ENCODE measurements at places on chromosomes 12 and 14.

GRCh38 chr14:68526512-68527091, 266.3 kb downstream of the ZFP36L1 start:
- no peak for DNase-seq

- no peak for DNase-seq
Measured at GRCh38 chr14:20306079-20306423, 300 bp upstream of the TTC5 start.

DNA sequence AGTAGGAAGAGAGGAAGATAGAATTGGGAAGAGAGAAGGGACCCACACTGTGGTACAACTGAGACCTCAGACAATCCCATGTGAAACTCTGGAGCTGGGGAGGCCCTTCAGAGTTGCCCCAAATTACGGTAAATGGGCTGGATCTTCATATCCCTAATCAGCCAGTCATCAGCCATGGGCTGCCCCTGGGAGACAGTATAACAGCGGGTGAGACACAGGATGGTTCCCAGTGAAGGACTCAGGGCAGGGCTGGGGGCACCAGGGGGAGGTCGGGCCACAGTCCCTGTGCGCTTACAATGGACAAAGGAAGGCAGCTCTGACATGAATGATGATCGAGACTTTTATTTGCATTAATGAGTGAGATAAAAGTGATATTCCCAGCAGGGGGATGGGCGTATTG, 74.2 kb upstream of the BDKRB2 start:
- no peak for DNase-seq

DNA sequence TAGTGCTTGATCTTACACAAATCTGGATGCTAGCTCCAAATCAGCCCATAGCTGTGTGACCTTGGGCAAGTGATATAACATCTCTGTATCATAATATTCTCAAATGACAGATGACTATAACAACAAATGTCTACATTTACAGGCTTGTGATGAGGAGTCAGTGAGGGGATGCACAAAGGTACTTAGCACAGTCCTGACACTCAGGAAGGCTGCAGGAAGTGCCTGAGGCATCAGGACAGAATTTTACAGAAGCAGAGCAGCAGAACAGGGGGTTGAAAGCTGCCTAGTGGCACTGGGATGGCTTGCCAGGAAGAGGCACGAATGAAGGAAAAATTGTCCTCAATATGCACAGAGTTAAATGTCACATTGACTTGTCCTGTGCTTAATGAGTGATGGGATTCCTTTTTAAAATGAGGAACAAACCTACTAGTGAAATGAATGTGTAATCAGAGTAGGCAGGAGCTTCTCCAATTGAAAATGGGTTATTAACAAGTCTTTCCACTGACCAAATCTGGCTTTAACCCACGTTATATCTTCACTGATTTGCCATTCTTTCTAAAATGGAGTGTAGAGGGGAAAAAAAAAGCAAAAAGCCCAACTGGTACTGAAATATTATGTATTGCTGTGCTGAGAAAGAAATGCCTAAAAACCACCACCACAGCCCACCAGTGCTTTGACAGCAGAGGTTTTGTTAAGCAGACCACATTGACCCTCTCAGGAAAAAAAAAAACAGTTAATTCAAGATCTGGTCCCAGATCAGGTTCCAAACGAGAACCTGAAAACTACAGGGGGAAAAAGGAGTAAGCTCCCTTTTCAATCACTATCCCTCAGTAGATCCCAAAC, 11.6 kb downstream of the BTG1 start:
- no peak for DNase-seq

- DNase-seq = no peak
Measured at GRCh38 chr12:40011775-40012129, 94.1 kb downstream of the SLC2A13 start.

- no peak for DNase-seq
Measured at GRCh38 chr12:31325524-31325875, 450 bp downstream of the SINHCAF start.

GRCh38 chr12:38838056-38838850, 67.1 kb downstream of the CPNE8 start:
- no peak for DNase-seq

DNA sequence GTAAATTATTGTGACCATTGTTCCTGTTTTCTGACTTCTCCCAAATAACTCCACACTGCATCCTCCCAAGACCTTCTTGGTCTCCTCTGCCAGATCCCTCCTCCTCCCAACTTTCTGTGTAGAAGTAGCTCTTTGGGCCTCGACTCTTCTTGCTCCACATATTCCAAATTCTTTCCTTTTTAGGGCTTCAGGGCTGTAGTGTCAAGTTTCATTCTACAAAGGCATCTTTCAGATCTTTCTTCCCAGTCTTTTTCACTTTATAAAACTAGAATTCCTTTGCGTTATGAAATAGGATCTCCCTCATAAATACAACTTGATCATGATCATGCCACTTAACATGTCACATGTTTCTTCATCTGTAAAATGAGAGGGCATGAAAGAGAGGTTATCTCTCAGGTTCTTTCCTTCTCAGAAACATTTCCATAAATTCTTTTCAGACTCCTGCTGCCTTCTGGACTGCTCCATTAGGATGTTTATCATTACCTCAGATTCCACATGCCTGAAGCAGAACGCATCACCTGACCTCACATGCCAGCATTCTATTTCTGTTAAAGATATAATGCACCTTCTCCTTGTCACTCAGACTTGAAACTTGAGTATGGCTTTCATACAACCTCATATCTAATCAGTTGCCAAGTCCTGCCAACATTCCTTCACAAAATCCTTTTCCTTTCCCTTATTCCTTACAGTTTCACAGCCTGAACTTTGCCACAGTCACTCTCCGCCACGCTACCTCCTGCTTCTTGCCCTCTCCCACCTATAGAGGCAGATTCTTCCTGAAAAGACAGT, 8.5 kb downstream of the SLC38A1 start:
- no peak for DNase-seq

- DNase-seq = no peak
Measured at GRCh38 chr14:54652188-54652587, 85.3 kb downstream of the SAMD4A start.

DNA sequence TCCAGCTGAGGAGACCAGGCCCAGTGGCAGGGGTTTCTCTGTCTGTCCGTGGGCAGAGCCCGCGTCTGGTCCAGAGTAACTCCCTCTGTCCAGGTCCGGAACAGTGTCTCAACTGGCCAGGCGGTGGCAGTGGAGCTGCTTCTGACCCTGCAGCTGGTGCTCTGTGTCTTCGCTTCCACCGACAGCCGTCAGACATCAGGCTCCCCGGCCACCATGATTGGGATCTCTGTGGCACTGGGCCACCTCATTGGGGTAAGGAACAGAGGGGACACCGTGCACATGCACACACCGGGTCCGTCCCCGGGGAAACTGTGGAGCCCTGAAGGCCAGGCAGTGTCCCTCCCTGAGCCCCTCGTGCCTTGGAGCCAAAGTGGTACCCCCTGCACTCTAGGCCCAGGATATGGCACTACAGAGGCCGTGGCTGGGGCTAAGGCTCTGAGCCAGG, 1.5 kb downstream of the AQP6 start:
- peak; percentile 81 for DNase-seq

GRCh38 chr14:85423889-85424288, 106.1 kb upstream of the FLRT2 start:
- DNase-seq = no peak

DNA sequence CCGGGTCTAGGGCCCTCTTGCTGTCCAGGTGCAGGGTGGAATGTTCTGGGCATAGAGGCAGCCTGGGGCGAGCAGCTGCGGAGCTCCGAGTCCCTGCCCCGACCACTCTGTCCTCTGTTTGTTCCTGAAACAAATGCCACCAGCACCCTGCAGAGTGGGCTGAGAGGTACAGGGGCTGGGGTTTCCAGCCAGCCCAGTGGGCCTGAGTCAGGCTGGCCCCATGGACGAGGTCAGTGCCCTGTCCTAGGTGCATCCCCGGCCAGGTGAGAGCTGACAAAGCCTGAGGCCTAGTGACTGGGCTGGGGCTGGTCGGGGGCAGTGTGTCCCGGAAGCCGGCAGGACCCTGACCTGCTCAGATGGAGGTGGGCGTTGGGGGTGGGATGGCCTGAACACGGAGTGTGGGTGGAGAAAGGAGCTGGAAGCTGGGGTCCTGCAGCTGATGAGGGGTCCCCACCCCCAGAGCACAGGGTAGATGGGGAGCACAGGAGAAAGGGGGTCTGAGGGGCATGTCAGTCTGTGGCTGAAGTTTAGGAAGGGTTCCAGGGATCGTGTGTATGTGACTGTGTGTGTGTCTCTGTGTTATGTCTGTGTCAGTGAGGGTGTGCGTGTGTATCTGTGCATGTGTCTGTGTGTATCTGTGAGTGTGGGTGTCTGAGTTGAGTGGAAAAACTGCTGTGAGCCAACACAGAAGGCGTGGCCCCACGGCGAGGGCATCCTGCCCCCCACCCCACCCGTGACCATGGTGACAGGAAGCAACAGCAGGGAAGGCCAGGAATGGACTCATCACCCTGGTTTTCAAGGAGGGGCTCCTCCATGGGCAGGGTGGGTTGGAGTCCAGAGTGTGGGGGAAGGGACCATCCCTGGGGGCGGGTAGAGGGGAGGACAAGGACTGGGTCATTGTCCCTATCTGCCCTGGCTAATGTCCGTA, 2.4 kb upstream of the CRIP1 start:
- no peak for DNase-seq

- no peak for DNase-seq
Measured at GRCh38 chr12:125149160-125150108, 84.2 kb downstream of the AACS start.

DNA sequence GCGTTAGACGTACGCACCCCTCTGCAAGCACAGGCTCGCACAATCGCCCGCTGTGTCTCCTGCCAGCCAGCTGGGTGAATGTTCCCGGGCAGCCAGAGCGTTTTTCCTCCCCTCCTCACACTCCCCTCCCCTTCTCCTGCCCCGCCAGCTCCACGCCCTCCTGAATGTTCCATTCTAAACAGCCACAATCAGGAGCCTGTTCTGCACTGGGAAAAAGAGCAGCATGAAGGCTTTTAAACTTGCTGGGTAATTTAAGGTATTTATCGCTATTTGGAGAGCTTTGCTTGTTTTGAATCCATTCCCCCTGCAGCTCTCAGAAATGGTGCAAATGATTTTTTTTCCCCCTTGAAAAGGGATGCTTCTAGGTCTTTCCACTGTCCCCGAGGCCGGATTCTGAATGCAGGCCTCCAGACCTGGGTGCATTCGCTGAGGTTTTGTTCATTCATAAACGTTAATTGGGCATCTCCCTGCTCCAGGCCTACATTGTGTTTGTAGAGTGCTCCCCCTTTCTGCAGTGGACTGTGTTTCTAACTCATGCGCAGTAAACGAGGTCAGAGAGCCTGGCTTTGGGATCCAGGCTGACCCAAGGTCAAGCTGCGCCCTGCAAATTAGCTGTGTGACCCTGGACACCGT, 212.5 kb downstream of the CHST11 start:
- peak; percentile 85 for DNase-seq

DNA sequence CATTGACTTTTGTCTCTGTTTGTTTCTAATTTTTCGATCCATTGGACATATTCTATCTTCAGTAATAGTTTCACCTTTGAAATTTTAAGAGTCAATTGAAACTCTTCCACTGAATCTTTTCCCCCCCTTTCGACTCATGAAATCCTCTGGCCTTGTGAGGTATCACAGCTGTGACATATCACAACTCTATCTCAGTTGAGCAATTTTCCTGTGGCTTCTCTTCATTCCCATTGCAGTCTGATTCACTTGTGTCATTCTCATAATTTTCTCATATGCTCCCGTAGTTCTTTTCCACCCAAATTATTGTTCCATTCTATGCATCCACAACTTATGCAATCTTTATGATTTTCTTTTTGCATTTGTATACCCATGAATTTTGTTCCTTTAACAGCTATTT, 261.6 kb downstream of the DACT1 start:
- no peak for DNase-seq

DNA sequence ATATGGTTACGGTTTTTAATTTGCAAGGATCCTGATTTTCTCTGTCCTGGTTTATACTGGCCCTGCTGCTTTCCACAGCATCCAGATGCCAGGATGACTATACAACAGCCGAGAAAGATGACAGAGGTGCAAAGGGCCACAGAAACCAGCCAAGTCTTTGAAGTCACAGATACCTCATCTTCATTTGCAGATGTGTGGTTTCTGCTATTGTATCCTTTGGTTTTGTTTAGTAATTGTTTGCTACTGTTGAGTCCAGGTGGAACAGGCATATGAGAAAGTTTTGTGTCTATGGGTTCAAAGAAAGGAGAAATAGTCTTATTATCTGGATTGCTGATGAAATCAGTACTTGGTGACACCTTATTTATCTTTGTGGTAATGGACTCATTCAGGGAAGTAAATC, 17.3 kb upstream of the KLHL42 start:
- no peak for DNase-seq

DNA sequence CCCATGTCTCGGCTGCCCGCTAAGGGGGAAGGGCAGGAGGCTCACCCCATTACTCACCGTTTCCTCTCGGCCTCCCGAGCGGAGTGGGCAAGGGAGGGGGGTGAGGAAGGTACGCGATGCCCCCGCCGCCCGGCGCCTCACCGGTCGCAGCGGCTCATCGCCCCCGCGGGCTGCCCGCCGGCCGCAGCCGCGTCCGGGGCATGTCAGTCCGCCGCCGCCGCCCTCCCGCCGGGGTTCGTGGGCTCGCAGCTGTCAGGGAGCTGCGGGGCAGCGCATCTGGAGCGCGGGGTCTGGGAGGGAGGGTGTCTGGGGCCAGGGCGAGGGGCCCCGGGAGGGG, 461 bp downstream of the SLC8A3 start:
- DNase-seq = no peak

- no peak for DNase-seq
Measured at GRCh38 chr14:72521045-72521444, 372.9 kb downstream of the DPF3 start.

DNA sequence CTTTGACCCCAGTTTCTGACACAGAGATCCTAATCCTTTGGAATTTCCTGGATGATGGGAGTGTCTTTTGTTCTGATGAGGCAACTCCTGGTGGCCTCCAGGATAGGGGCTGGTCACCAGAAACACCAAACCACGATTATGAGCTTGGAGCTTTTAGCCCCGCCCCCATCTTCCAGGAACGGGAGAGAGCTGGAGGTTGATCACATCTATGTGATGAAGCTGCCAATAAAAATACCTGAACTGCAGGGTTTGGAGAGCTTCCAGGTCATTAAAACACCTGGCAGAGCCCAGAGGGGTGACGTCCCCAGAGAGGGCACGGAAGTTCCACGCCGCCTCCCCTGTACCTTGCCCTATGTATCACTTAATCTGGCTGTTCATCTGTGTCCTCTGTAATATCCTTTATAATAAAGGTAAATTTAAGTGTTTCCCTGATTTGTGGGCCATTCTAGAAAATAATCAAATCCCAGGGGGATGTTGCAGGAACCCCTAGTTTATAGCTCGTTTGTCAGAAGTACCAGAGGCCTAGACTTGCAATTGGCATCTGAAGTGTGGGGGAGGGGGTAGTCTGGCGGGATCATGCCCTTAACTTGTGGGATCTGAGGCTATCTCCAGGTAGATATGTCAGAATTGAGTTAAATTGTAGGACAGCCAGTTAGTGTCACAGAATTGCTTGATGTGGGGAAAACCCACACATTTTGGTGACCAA, 21.2 kb downstream of the APPL2 start:
- no peak for DNase-seq

GRCh38 chr12:40634517-40635131, 57.6 kb upstream of the CNTN1 start:
- DNase-seq = no peak

GRCh38 chr12:115895247-115895646, 382.2 kb downstream of the MED13L start:
- no peak for DNase-seq
